ENCODE measurements at places on chromosomes 6 and 20. TPM values are rescaled to one million over a fixed set of nuclear protein-coding genes. Genes with fewer than 3 reads are reported as not detected.

DNA sequence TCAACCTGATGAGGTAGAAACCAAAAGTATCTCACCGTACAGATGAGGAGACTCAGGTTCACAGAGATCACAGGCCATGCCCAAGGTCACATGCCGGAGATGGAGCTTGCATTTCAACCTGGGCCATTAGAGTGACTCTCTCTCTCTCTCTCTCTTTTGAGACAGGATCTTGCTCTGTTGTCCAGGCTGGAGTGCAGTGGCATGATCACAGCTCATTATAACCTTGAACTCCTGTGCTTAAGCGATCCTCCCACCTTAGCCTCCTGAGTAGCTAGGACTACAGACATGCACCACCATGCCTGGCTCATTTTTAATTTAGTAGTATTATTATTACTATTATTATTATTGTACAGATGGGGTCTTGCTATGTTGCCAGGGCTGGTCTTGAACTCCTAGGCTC, 2.8 kb upstream of the CSNK2A1 start:
- DNase-seq: no peak

DNA sequence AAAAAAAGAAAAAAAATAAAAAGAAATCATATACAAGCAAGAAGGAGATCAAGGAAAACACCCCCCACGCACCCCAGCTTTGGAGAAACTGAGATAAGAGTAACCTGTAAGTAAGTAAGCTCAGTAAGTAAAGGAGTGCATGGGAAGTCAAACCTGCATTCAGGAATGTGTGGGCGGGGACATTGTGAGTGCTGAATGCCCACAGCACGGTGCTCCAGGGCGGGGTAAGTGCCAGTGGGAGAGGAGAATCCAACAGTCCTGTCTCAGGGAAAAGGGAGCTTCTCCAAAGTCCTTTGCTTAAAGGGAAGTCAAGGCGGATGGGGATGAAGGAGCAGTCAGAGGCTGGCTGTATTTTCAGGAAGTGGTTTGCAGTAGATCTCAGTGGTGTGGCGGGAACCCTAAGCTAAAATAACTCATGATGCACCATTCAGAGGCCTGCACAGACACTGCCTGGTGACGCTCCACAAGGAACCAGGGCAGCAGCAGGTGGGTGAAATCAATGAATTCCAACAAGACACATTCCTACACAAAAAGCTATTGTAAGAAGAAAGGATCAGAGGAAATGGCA, 368.0 kb downstream of the QKI start:
- no peak for DNase-seq

- no peak for DNase-seq
Observed at GRCh38 chr6:112113431-112113830, 26.0 kb downstream of the FAM229B start.

DNA sequence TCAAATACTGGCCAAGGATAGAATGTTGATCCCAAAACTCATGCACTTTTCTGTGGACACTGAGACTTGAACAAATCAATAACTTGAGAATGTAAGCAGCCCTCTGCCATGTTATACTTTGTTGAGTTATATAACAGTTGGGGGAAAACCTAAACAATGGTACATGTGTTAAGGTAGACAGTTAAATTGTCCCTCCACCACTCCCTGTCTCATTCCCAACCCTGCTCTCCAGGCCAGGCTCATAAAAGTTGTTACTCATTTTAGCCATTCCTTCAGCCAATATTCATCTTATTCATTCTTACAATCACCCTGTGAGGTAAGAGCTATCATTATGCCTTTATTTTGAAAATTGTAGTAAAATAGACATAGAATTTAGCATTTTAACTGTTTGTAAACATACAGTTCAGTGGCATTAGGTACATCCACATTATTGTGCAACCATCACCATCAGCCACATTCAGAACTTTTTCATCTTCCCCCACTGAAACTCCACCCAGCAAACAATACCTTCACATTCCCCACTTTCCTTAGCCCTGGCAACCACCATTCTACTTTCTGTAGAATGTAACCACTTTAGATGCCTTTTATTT, 38.2 kb upstream of the IER3 start:
- no peak for DNase-seq

DNA sequence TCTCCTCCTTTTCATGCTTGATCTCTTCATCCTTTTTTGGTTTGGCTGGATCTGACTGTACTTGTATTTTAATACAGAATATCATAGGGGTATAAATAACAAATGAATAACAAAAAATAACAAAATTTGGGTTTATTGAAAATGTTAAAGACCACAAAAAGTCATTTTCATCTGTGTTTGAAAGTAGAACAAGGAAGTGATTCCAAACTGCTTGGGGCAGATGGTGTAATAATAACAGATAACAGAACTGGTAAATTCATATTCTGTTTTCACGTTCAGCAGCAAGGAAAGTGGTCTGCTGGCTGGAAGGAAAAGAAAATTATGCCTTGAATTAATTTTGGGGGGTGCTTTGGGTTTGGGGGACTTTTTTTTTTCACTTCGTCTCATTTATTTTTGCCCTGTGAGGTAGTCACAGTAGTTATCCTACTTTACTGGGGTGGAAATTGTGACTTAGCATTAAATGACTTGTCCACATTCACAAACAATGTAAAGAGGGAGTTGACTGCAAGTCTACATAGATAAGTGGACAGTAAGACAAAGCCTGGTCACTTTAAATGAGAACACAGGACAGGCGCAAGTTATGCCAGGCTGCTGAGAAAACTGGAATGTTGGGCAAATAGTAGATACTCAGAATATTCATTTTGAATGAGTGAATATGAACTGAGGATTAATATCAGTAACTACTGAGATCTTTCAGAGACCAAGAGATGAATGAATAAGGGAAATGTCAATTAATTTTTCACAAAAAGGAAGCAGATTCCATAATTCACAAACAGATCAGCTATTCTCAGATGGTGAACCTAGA, 193.9 kb upstream of the CITED2 start:
- no peak for DNase-seq

- no peak for DNase-seq
Observed at GRCh38 chr20:45467172-45467571, 2.4 kb upstream of the WFDC2 start.

GRCh38 chr6:133814797-133815196, 74.1 kb upstream of the TCF21 start:
- DNase-seq: no peak

- peak; percentile 32 for DNase-seq
Observed at GRCh38 chr6:20789162-20789561, 254.9 kb downstream of the CDKAL1 start.

DNA sequence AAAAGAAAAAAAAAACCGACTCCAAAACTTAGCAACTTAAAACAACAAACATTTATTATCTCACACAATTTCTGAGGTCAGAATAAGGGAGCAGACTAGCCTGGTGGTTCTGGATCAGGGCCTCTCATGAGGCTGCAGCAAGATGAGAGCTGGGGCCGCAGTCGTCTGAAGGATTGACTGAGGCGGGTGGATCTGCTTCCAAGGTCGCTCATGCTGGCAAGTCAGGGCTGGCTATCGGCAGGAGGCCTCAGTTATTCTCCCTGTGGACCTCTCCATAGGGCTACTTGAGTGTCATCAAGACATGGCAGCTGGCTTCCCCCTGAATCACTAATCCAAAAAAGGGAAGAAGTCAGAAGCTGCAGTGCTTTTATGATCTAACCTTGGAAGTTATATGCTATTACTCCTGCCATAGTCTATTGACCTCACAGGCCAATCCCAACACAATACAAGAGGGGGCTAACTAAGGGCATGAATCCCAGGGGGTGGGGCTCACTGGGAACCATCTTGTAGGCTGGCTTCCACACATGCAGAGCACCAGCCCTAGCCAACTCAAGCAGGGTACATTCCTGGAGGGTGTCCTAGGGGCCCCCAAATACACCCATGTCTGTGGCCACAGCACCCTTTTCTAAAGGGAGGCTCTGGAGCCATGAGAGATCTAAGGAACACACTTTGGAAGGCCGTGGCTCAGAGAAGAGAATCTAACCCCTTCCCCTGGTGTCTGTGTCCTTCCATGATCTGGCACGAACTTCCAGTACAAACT, 11.3 kb downstream of the EBF4 start:
- no peak for DNase-seq

DNA sequence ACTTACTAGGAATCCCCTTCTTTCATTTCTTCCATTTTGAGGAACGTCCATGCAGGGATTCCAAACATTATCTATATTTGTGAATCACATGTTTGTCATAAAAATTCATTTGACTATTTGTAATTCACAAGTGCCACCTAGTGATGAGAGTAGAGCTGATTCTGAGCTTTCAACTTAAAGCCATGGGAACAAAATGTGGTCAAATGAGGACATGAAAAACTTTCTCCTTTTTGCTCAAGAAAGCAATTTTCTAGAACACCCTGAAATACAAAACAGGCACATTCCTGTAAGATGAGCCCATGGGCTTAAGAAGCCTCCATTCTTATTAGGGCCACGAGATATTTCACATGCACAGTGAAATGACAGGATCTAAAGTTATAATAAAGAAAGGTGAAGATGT, 12.3 kb downstream of the MAP3K7 start:
- DNase-seq: no peak

DNA sequence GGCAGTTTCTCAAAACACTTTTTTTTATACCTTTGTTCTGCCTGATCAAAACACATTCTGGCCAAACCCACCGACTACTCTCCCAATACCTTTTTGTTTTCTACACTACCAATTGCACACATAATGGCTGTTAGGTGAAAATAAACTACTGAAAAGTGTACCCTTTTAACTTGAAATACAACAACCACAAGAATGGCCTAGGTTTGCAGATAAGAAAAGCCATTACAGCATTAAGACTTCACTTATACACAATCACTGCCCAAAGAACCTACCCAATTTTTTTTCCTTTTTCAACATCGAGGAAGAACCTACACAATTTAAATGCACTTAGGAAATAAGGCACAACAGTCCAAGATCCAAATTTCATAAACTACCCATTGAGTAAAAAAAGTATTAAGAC, 1.8 kb downstream of the SEC63 start:
- no peak for DNase-seq

Gene GMPR
- total RNA-seq: 36.4 TPM

Gene RIPOR2
- total RNA-seq: 55.5 TPM

Gene DEFB132
- not detected for total RNA-seq

Gene PPP1R16B
- 10.8 TPM for total RNA-seq

Gene NT5E
- under 0.01 TPM for total RNA-seq

Data from hematopoietic multipotent progenitor cell (in vitro differentiated cells).